Iris pigment epithelial cell (primary cell): ENCODE measurements at places on chromosomes 12 and 14.

GRCh38 chr12:6115389-6115788 is 9.1 kb downstream of the VWF start:
- peak; percentile 19 for DNase-seq

- DNase-seq: no peak
Observed at GRCh38 chr12:109861689-109862314, 18.5 kb downstream of the GLTP start.

- no peak for DNase-seq
Observed at GRCh38 chr12:49138587-49138986, 7.4 kb upstream of the TUBA1B start.

DNA sequence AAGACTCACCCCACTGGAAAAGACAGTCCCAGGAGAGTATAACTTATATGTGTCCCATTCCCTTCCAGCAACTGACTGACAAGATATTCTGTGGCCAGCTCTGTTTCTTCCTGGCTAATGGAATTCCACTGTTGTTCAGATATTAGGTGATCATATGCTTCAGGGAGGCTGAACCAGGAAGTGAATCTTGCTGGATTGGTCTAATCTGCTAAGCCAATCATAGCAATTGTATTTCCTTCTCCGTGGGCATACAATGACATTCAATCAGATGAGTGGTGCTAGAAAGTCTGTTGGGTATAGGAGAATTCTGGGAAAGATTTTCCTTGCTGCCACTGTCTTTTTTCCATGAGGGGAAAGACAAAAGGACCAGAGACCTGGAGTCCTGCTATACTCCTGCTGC is 12.1 kb downstream of the PYGL start:
- DNase-seq: no peak

- no peak for DNase-seq
Observed at GRCh38 chr14:61625165-61625564, 70.1 kb upstream of the HIF1A start.

DNA sequence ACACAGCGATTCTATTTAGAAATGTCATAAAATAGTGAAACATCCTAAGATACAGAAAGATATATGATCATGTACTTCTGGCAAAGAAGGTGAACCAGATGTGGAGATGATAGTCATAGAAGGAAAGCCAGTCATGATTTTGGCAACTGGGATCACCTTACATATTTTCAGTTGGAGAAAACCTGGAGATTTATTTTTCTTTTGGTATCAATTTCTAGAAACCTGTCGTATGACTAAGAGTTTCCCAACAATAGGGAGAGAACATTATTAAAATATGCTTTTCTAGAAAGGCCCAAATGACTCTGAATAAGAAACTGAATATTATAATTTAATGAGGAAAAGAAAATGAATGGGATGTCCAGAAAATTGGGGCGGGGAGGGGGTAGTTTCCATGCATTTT is 396.4 kb downstream of the ZFP36L1 start:
- DNase-seq: no peak

DNA sequence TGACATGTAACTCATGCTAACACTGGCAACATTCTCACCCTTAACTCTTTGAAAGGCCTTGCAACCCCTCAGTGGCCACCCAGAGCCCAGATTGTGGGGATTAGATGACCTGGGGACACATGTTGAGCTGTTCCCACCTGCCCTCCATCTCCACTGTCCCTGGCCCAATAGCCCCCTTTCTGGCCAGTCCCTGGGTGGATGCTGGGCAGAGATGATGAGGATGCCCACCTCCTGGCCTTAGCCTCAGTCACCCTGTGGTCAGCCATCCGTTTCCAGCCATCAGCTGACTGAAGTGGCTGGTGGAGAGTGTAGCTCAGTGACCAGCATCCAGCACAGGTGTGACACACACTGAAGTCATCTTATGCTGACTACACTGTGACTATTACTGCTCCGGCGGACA is 4.7 kb downstream of the ANHX start:
- no peak for DNase-seq

DNA sequence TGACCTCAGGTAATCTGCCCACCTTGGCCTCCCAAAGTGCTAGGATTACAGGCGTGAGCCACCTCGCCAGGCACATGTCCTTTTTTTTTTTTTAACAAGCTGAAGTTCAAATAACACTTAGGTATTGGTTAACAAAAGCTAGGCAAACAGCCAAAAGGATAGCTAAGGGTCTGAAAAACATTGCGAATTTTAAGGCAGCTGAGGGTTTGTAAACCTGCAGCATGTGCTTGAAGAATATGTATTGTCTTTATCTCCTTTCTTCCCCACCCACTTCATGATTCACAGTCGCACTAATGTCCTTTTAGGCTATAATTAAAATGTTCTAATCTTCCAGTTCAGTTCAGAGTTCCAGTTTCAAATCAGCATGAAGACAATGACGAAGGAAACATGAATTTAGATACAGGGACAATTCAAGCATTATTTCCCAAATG is 30.1 kb upstream of the CERS5 start:
- no peak for DNase-seq

GRCh38 chr14:104290756-104291122 is 152.4 kb downstream of the KIF26A start:
- no peak for DNase-seq

GRCh38 chr14:40576880-40577478 is 1029.7 kb upstream of the LRFN5 start:
- DNase-seq: no peak
